NCI-H82 (cell line): ENCODE measurements at places on chromosomes 6 and 20.

DNA sequence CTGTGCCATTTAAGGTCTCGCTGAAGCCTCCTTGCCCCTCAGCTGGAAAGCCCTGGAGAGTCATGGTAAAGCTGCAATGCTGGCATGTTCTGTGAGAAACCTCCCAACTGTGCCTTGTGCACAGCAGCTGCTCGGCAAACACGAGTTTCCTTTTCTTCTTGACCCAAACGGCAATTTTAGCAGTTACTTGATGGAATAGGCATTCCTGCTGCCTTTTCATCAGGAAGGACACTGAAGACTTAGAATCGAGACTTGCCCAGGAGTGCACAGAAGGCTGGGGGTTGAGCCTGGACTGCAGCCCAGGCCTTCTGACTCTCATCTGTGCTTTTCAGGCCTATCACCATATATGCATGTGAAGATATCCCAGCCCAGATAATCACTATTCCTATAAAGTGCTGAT lies 28.7 kb upstream of the CLDN20 start:
- DNase-seq = no peak

DNA sequence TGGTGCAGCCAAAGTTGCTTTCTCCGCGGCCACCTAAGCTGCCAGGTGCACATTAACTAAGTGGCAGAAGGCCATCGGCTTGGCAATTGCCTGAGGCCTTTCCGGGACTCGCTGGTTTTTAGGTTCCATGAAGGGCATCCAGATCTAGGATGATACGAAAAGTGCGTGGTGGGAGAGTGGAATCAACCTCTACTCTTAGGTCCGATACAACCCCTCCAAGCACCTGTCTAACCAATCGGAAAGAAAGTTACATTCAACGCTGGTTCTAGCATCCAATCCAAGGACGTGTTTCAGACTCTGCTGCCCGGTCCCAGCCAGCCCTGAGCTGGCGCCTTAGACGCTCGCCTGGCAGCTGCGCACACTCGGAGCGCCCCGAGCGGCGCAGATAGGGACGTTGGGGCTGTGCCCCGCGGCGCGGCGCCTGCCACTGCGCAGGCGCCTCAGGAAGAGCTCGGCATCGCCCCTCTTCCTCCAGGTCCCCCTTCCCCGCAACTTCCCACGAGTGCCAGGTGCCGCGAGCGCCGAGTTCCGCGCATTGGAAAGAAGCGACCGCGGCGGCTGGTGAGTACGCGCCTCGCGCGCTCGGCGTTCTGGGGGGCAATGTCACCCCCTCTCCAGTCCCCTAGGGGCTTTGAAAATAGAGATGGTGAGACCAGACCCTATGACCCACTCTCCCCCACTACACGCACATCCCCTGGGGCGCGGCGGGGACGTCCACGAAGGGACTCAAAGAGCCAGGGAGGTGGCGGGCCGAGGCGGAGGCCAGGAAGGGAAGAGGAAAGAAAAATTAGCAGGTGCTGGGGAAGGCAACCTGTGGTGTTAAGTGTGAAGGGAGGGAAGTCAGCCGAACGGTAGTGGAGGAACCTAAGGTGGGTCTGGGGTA lies at the start of gene ENPP4:
TSS of gene ENPP4 (plus strand) at position 361 of the 883 bp plus-strand sequence. CDS start 9,595 bp downstream, outside the sequence.
- DNase-seq = peak; percentile 94

- DNase-seq = peak; percentile 55
Measured at GRCh38 chr6:123316733-123317323, 319.9 kb downstream of the TRDN start.

DNA sequence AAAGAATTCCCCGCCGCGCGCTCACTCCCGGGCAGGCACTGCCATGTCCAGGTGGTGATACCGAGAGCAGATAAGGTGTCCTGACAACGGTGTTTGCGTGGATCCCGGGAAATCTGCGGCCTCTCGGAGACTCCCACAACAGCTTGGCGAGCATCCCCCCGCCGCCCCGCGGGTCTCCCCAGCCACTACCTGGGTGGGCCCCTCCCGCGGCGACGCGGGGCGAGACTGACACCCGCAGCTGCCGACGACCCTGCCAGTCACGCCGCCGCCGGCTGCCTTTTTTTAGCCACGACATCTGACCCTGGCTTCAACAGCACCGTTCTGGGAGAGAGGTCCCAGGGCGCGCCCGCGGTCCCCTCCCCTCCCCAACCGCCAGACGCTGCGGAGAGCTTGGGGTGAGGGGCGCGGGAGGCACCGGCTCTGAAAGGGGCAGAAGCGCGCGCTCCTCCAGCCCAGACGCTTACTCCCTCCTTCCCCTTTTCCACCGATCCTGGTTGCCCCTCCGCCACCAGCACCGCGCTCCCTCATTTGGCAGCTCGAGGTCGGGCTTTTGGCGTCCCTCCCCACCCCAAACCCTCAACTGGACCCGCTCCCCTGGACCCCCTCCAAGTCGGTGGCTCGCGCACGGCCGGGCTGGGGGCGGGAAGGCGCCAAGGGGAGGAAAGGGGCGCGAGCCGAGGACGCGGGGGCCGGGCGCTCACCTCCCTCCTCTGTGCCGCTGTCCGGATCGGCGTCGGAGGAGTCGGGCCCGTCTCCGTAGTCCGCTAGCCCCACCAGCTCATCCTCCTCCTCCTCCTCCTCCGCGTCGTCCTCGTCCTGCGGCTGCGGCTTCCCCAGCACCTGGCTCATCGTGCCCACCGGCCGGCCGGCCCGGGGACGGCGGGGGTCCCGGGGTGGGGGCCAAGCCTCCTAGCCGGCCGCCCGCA lies 665 bp downstream of the RRAGD start:
- peak; percentile 65 for DNase-seq

DNA sequence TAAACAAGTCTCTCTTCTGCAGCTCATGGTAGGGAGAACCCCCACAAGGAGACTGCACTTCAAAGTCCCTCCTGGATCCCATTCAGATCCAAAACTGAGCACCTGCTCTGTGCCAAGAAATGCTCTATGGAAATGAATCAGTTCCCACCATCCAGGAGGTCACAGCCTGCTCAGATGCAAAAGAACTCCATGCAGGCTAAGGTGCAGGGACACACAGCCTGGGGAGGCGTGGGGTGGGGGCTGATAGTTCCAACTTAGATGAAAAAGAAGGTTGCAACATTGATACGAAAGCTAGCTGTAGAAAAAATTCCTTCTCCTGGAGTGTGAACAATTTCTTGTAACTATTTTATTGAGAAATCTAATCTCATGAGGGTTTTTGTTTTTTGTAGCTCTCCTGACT lies 111.0 kb upstream of the TMEM170B start:
- DNase-seq = no peak

GRCh38 chr6:89023591-89024441 lies 56.7 kb upstream of the PNRC1 start:
- DNase-seq = no peak

- DNase-seq = peak; percentile 77
Measured at GRCh38 chr6:35474131-35474941, 6.1 kb downstream of the RPL10A start.

GRCh38 chr6:144063246-144063743 lies 32.1 kb downstream of the SF3B5 start:
- peak; percentile 63 for DNase-seq

DNA sequence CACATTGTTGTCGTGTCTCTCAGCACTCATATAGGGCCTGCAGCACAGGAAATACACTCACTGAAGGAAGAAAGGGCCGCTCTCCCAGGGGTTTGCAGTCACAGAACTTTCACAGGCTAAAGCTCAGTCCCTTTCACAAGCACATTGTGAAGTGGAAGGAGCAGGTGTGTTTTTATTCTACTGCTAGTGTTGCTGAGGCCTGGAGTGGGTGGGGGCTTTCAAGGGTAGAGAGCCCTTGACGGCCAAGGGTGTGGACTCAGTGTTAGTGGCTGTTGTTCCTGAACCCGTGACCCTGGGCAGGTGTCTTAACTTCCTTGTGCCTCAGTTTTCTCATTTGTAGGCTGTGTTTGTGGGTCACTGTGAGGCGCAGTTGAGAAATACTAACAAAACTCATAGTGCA lies 66.2 kb upstream of the SLC22A1 start:
- DNase-seq = no peak

DNA sequence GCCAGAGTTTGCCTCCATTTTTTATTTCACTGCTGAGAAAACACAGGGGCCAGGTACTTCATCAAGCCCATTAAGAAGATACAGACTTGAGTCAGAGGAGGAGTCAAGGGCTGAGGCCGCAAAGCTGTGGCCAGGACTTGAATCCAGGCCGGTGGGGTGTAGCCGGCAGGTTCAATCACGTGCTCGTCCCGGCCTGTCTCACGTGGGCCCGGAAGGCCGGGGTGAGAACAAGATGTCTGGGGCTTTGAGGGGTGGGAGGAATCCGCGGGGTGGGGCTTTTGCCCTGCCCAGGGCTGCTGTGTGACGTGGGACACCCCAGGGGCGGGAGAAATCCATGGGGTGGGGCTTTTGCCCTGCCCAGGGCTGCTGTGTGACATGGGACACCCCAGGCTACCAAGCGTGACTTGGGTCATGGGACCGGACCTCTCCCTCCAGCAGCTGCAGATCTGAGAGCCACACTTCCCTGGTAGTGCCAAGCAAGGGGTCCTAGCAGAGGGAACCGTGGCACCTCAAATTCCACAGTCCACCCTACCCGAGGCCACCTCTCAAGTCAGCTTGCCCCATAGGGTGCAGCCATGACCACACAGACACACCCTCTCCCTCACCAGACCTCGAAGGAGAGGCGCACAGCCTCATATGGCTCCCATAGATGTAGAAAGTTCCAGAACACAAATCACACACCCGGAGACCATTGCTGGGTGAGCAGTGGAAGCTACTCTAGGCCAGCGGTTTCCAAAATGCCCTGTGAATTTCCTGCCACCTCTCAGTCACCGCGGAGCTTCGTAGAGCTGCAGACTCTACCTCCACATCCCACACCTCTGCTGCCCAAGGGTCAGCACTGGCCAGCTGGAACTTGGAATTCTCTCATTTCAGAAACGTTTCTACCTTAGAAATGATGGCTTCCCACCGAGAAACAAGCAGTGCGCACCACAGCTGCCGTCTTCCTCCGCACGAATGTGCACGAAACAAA lies 156.1 kb downstream of the DLL1 start:
- no peak for DNase-seq

- DNase-seq = no peak
Measured at GRCh38 chr20:62176866-62177265, 6.0 kb upstream of the MTG2 start.

DNA sequence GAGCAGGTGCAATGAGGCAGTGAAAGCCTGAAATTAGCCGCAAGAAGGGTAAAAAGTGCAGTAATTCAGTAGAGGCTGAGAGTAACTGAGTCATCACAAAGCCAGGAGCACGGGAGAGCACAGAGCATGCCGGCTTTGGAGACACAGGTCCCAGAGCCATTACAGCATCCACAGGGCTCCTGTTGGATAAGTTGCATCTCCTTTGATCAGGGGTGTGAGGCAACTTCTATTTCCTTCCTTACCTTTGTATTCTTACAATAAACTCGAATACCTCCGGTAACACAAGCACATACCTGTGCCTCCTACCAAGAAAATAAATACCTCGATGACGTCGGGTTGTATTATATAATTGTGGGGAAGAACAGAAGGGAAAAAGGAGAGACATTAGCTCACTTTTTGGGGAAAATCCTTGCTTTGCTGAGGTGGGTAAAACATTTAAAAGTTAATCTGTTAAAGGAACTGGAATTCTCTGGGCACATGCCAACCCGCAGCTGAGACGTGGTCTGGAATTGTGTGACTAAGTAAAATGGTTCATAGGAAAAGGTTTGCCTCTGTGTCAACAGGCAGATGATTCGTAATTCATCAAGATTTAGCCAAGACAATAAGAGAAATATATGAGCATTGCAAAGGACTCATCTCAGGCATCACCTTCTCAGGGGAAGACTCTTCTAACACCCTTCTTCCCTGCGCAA lies 360.7 kb upstream of the ZFP64 start:
- no peak for DNase-seq

- DNase-seq = no peak
Measured at GRCh38 chr6:53611342-53611741, 54.2 kb downstream of the KLHL31 start.

DNA sequence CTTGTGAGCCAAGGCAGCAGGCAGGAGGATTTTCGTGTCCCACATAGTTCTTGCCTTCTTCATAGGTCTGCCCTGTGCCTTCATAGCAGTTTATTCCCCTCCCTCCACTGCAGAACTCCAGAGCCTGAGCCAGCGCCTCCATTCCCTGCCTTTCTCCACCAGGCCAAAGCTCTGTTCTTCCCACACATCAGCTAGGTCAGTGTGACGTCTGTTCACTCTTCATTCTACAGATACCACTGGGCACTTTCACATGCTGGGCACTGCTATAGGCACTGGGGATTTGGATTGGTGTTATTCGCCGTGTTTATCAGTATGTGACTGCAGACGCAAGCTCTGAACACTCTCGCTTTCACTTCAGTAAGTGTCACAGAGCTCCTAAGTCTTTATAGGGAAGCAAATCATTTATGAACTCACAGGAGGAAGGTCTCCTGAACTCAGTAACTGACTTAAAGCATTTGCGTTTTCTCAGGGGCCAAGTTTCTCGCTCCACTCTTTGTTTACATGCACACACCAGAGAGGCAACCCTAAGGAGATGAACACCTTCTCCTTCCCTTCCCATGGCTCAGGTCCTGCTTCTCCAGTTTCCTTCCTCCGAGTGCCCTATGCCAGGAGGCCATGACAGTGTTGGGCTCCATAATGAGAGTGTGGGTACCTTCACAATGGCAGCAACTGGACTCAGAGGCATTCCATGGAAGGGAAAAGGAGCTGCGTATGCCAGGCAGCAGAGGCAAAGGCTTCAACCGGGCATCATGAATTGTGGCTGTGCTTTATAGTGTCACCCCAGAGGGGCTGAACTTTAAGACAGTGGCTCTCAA lies 6.3 kb upstream of the APMAP start:
- no peak for DNase-seq
